ENCODE measurements at places on chromosomes 16 and 17. TPM values are rescaled to one million over a fixed set of nuclear protein-coding genes. Genes with fewer than 3 reads are reported as not detected.

DNA sequence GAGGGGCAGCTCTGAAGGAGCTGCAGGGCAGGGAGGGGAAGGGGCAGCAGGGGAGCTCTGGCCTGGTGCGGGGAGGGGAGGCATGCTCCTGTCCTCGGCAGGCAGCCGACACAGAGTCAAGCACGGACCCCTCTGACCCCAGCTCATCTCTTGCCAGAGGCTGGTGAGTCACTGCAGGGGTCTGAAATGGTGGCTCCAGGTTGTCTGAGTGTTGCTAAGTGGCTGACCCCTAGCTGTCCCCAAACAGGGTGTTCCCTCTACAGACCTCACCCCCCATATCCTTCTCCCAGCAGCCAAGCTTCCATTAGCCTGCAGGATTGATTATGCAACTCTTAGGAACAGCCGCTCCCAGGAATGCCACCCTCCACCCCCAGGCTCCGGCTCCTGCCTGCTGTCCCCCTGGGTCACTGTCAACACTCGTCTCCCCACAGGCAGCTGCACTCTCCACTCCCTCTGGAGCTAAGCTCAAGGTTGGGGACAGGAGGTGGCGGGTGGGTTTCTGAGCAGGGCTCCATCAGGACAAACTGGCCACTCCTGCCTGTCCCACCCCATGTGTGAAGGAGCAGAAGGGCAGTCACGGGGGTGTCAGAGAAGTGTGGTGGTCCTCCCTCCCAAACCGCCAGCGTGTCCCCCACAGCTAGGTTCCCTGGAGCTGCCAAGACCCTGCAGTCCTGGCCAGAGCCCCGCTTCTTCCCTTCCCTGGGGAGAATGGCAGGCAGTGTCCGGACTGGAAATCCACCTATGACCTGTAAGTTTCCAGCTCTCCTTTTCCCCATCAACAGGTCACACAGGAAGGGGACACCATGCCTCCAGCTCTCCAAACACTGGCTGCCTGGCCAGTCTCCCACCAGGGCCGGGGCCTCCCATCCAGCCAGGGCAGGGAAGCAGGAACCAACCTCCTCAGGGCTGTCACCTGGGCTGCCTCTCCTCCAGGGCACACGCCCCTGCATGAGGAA is 1.0 kb downstream of the MYLK3 start:
- no peaks in the 10 kb centered on the region for H3K36me3 ChIP-seq
- no peak for DNase-seq

DNA sequence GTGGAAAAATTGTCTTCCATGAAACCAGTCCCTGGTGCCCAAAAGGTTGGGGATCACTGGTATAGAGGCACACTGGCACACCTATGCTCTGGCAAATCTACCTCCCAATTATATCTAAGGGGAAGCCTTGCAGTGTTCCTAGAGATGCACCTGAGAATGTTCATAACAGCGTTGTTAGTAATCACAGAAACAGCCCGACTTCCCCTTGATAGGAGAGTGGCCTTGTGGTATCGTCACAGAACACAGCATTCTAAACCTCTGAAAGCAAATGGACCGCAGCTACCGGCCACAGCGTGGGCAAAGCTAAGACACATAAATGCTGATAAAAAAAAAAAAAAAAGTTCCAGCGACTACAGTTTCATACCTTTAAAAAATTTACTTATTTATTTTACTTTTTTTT is 39.1 kb upstream of the ADGRG1 start:
- H3K36me3 ChIP-seq = no peaks in the 10 kb centered on the region
- H3K4me1 ChIP-seq = peaks cover 16% of the 10 kb centered on the region
- DNase-seq = no peak
- no peaks in the 10 kb centered on the region for H3K27me3 ChIP-seq
- no peak overlapping the region for H3K4me3 ChIP-seq
- no peak overlapping the region for H3K27ac ChIP-seq

DNA sequence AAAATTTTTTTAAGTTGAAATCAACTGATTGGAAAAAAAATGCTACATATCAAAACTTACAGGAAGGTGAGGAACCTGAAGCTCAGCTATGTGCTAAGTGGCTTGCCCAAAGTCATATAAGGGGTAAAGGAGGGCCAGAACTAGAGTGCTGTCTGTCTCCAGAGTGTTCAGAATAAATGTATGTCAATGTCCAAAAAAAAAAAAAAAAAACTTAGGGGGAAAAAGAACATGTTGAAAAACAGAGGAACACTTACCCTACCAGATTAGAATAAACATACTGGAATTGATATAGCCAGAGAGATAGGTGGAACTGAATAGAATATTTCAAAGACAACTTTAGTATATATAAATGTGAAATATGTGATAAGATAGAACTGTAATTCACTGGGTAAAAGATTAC is 11.5 kb downstream of the DCAF7 start:
- H3K4me3 ChIP-seq = no peak overlapping the region
- no peak overlapping the region for H3K27ac ChIP-seq
- no peaks in the 10 kb centered on the region for H3K4me1 ChIP-seq
- no peaks in the 10 kb centered on the region for H3K36me3 ChIP-seq
- no peak for DNase-seq
- H3K27me3 ChIP-seq = no peaks in the 10 kb centered on the region

The TVP23A gene
- total RNA-seq = not detected

The SDK2 gene
- total RNA-seq = not detected
